ENCODE measurements at places on chromosomes 4 and X.

- no peak for DNase-seq
These were observed 293.4 kb downstream of the DTHD1 start for GRCh38 chr4:36574816-36575215.

DNA sequence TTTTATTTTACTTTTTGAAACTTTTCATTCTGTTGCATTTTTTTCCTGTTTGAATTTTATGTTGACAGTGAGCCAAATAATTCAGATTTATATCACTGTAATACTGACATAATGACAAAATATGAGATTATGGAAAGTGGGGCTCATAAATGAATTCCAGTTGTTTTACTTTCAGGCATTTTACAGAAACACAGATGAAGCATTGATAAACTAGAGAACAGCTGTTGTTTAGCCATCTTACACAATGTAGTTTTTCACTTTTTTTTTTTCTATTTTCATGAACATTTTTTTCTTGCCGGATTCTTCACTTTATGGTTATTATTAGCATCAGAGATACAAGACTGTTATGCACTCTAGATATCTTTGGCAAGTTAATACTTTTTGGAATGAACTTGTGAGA lies 91.7 kb upstream of the PAQR3 start:
- DNase-seq = no peak

- DNase-seq = no peak
These were observed 927.5 kb upstream of the INTU start for GRCh38 chr4:126705266-126705665.

DNA sequence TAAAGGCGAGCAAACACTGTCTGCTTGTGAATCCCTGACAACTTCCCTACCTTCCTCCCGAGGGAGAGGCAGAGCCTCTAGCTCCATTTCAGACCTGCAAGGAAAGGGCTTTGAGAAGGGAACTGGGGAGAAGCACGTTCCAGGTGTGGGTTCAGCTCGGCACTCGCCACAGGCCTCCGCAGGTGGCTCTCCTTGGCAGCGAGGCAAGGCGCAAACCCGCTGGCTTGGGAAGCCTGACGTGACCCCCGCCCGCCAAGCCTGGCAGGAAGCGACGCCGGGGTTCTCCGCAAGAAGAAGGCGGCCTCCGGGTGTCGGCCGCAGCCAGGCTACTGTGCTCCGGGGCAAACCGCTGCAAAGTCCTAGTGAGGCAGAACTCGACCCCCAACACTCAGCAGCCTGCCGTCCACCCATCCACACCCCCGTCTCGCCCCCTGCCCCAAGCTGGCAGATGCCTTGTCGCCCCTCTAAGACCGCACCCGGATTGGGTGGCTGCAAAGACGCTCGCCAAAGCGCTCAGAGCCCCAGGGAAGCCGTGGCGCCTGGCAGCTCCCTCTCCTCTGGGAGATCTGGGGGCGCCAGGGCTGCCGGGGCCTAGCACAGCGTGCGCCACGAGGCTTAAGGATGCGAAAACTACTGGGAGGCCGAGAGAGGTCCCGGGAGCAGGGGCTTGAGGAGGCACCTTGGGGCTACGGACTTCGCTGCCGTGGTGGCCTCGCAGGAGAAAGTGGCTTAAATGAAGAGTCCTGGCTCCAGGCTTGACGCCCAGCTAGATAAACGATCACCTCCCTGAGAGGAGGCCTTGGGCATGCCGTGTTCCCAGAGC lies 21.8 kb downstream of the NKX3-2 start:
- no peak for DNase-seq

- no peak for DNase-seq
These were observed 386.2 kb downstream of the PCDH7 start for GRCh38 chr4:31106419-31106818.

GRCh38 chr4:105140684-105141490 lies 5.8 kb upstream of the TET2 start:
- no peak for DNase-seq

- no peak for DNase-seq
These were observed 21.3 kb downstream of the DIAPH2 start for GRCh38 chrX:96705905-96706304.

- DNase-seq = peak; percentile 21
These were observed 235.4 kb downstream of the GPC3 start for GRCh38 chrX:133749951-133750350.

DNA sequence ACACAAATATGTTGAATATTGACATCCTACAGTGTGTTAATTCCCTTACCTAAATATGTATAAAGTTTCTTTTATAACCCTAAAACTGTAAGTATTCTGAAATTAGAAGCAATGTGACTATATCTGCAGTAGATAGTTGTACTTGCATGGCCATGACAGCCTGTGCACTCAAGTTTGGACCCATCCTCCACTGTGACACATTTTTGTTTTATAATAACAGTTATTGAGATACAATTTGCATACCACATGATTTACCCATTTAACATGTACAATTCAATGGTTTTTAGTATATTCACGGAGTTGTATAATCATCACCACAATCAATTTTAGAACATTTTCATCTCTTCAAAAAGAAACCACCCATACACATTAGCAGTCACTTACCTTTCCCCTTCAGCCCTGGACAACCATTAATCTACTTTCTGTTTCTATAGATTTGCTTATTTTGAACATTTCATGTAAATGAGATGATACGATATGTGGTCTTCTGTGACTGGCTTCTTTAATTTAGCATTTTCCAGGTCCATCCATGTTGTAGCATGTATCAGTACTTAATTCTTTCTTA lies 29.6 kb downstream of the HERC3 start:
- DNase-seq = no peak
